Amygdala (tissue), 56 donors: ENCODE measurements at places on chromosomes 6 and 20.

DNA sequence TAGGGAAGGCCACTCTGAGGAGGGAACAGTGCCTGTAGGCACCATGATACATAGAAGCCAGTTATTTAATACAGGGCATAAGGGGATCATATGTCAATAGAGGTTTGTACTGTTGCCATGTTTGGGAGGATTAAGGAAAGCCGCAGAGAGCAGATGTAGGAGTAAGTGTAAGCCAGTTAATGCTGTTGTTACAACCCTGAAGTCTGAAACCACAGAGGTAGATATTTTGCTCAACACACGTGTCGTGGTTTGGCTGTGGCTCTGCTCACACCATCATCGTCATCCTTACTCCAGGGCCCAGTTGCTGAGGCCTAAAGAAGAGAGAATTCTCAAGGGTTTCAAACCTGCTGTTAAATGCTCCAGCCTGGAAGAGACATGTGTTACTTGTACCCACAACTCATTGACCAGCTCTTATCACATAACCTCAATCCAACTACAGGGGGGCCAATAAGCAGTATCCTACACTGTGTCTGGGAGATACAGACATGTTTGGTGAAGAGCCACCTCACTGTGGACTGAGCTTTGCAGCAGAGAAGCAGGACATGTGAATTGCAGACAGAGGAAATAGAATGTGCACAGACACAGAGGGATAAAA, 31.0 kb upstream of the PSMF1 start:
- DNase-seq: no peak

DNA sequence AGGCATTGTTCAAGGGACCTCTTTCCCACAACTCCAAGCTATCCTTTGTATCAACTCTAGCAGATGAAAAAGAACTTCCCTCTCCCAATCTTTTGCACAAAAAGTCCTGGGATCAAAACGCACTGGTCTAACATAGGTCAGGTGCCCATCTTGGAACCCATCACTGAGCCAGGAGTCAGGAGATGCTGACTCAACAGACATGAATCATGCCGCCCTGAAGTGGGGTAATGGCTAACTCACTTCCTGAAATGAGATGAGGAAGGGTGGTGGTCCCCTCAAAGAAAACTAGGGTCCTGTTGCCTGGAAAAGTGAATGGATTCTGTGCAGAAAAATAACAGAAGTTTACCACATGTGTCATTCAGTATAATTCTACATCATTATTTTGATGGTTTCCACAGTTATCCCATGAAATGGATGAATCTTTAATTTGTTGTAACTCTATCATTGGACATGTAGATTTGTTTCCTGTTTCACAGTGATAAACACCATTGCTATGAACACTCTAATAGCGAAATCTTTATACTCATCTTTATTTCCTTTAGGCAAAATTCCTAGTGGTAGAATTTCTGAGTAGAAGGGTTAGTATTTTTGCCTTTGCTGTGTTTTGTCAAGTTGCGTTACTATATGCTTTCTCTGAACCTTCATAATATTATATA, 151.3 kb downstream of the SLC16A10 start:
- no peak for DNase-seq

GRCh38 chr6:4574007-4574406, 202.2 kb upstream of the CDYL start:
- no peak for DNase-seq

- DNase-seq: no peak
These were observed 105.5 kb downstream of the DLL1 start for GRCh38 chr6:170185175-170185978.

DNA sequence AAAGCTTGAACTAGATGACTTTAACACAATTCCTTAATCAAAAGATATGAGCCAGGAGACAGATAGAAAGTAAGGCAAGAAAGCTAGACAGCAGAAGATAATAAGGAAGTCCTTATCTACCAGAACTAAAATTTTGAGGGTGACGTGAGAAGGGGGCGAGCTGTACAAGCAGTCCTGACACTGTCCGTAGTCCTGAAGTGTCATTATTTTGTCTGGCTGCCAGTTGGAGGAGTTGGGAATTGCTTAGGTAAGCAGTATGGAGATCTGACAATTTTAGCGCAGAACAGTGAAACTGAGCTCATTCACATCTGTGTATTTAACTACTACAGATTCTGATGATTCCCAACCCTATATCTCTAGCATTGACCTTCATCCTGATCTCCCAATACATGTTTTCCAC, 25.8 kb upstream of the CEP85L start:
- DNase-seq: no peak

DNA sequence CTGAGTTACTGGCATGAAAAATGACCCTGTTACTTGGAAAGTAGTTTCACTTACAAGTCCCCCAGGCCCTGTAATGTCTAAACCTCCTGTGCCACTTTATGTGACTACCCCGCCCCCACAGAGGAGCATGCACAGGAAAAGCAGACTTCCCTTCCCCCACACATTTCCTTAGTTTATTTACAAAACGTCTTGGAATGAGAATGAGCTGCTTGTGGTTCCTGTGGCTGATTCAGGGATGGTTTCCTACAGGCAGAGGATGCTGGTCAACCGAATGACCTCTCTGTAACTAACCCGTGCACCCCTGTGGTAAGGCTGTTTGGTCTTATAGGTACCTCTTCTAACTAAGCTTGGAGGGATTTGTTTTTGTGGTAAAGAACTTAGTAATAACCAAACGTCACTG, 28.5 kb downstream of the RSPO3 start:
- no peak for DNase-seq

DNA sequence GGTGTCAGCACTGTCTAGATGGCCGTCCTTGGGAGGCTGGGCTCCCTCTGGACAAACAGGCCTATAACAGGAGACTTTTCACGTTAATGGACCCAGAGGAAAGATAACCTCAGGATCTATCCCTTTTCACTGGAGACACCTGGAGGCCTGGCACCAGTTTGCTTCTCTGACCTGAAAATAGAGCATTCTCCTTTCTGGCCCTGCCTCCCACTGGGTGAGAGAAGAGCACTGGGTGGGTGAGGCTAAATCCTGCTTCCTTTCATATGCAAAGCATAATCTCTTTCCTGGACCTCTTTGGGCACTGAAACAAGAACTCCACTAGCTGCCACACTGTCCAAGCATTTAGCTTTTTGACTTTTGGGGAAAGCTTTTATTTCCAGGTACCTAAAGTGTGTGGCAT, 78.3 kb downstream of the FOXO3 start:
- DNase-seq: no peak

- no peak for DNase-seq
These were observed 106.9 kb downstream of the IPCEF1 start for GRCh38 chr6:154249499-154250298.
